ENCODE measurements at places on chromosomes 1 and 21.

- no peak for DNase-seq
These were observed 111.2 kb upstream of the ADGRL2 start for GRCh38 chr1:81689531-81689941.

GRCh38 chr1:206933333-206933945, 11.7 kb upstream of the FCMR start:
- no peak for DNase-seq

DNA sequence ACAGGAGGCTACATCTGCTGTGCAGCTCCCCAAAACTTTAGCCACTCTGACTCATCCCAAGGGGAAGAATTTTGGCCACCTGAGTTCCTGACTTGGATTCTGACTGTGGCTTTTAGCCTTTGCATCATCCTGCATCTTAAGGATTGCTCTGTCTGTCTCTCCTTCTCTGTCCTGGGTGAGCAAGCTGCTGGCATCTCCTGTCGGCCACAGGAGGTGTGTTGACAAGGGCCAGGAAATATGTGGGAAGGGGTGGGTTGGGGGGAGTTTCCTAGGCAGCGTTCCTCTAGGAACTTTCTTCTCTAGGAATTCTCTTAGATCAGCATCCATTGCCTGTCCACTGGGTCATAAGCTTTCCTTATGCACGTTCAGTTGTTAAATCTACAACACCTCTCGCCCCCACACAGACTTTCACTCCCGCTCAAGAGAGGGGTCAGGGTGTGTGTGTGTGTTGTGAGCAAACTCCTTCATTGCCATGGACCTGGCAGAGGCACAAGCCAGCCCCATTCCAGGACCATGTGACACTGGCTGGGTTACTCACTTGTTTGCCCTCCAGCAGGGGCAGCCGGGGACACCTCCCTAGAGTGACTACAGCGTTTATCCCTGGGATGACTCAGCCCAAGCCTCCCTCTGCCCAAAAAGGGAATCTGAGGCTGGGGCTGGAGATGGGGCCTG, 145.0 kb upstream of the DUSP10 start:
- DNase-seq = no peak

DNA sequence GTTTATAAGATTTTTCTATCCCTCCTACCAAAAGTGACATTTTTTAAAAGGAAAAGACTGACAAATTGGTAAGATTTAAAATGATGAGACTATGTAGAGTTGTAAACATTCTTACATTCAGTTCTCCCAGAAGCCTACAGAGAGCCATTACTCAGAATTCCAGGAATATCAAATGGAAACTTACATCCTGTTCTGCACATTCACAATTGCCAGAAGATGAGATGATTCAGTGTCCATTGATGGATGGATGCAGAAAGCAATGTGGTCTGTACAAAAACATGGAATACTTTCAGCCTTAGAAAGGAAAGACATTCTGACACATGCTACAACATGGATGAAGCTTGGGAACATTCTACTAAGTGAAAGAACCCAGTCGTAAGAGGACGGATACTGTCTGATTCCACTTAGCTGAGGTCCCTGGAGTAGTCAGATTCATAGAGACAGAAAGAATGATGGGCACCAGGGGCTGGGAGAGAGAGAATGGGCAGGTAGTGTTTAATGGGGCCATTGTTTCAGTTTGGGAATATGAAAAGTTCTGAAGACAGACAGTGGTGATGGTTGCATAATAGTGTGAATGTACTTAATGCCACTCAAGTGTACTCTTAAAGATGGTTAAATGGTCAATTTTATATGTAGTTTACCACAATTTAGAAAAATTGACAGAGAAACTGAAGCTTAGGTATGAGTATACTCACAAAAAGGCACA, 16.6 kb downstream of the MX1 start:
- no peak for DNase-seq

DNA sequence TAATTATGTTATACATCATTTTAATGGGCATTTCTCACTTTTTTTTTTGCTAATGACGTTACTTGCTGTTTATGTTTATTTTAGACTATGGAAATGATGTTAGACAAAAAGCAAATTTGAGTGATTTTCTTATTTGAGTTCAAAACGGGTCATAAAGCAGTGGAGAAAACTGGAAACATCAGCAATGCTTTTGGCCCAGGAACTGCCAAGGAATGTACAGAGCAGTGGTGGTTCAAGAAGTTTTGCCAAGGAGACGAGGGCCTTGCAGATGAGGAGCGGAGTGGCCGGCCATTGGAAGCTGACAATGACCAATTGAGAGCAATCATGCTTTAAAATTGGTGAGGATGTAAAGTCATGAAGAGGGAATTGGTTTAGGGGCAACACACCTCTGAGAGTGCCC, 32.1 kb upstream of the KCNE2 start:
- DNase-seq = no peak

DNA sequence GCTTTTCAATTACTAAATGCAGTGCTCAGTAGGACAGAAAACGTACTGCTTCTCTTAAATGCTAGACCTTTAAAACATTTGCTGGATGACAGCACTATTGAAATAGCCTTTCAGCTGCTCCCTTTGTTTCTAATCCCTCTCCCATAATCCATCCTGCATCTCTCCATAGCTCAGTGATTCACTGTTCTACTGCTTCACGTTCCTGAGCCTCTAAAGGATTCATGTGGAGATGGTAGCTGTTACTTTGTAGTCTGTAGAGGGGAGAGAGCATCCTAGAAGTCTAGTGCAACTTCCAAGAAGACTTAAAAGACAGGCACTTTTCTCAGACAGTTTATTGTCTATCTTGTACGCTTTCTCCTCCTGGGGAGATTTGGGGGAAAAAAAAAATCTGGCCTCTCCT, 51.4 kb downstream of the LRRC8B start:
- no peak for DNase-seq

- no peak for DNase-seq
These were observed 9.4 kb downstream of the IPO9 start for GRCh38 chr1:201838381-201838780.

GRCh38 chr1:160085686-160086455, 4.5 kb downstream of the KCNJ9 start:
- DNase-seq = no peak

GRCh38 chr1:165852871-165853270, 25.5 kb downstream of the UCK2 start:
- no peak for DNase-seq

- DNase-seq = no peak
These were observed 608 bp upstream of the MX2 start for GRCh38 chr21:41361053-41361785.

DNA sequence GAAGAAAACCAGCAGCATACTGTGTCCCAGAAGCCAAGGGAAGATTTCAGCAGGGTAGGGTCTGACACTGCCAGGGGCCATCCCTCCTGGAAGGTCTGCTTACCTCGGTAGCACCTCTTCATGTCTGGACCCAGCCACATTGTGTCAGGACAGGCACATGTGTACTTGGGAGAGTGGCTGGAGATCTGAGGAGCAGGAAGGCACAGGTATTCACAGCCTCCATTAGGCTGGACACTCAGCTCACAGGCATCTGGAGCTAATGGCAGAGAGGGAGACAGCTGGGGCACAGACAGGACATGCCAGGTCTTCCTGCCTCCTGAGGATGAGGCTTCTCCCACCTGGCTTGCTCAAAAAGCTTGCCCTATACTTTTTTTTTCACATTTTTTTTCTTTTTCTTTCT, 19.9 kb upstream of the MAGOH start:
- DNase-seq = no peak

GRCh38 chr21:42781150-42781970, 98.0 kb downstream of the WDR4 start:
- no peak for DNase-seq

DNA sequence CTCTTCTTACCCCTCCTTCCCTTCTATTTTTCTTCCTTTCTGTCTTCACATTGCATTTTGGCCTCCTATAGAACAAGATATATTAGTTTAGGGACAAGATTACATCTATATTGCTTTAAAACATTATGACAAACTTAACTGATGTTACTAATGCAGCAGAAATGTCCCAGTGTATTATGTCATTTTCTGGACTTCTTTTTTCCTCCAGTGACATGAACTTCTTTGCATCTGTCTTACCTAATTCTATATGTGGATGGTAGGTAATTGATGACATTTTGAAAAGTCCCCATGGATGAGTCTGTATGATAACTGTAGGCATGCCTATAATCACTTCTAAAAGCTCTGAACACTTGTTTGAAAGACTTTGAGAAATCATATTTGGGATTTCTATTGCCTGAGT, 89.5 kb downstream of the FNBP1L start:
- DNase-seq = no peak

GRCh38 chr1:36512842-36513241, 30.1 kb upstream of the CSF3R start:
- DNase-seq = no peak

DNA sequence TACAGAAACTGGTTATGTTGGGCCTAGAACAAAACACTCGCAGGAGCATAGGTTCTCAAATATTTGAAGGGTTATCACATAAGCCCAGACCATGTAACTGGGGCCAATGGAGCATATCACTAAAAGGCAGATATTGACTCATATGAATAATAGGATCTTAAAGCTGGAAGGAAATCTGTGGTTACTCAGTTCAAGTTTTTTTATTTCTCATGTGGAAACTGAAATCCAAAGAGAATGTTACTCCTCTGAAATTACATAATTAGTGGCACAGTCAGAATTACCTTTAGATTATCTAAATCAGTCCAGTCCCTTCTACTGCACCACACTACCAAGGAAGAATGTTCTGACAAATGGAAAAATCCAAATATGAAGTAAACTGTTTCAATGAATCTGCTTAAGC, 12.0 kb downstream of the SLAMF8 start:
- DNase-seq = no peak

DNA sequence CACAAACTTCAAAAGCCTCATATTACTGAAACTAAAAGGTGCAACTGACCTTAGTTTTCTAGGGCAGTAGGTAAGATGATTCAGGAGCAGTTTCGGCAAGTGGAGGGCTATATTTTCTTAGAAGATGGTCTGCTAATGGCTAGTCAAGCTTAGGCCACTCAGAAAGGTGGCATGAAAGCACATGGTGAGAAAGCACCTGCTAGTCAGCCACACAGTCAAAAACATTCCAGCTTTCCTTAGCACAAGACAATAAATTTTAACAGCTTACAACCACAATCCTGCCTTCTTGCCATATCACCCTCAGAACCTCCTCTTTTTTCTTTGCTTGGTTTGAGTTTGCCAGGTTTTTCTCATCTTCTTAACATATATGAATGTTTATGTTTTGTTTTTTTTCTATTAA, 81.1 kb upstream of the SLFNL1 start:
- no peak for DNase-seq

DNA sequence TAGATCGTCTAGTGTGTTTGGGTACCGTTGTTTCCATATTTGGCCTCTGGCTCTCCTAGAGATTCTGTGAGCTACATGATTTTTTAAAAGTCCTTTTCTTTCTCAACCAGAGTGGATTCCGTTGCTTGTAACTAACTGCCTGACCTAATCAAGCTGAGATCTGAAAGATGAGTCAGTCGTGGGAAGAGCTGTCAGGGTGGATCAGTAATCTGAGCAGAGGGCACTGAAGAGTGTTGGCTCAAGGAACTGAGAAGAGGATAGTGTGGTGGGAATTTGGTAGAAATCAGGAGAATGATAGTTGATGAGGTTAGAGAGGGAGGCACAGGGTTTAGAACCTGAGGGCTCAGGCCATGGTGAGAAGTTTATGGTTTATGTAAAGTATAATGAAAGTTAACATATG, 52.2 kb downstream of the TRAF5 start:
- no peak for DNase-seq

DNA sequence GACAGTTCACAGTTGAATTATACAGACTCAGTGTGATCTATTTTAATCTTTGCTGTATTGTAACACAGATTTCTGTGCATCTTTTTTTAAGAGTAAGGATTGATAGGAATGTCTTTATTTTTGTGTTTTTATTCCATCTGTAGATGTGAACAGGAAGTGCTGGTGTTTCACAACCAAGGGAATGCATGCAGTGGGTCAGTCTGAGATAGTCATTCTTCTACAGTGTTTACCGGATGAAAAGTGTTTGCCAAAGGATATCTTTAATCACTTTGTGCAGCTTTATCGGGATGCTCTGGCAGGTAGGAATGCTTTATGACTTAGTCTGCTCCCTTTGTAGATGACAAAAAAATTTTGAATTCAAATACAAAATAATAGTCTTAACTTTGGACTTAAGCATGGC, 84.5 kb downstream of the CC2D1B start:
- DNase-seq = no peak

DNA sequence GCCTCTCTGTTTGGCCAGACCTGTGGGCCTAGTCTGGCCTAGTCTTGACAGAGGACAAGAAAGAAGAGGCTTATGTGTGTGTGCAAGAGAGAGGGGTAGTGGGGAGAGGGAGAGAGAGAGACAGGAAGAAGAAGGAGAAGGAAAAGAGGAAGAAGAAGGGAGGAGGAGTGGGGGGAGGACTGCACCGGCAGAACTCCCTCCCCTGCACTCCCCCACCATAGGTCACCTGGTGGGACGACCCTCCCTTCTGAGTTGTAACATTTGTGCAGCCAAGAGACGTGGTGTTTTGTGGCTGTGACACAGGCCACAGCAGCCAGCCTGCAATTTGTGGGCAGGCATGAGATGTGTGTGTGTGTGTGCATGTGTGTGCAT, 4.3 kb downstream of the INAVA start:
- no peak for DNase-seq

DNA sequence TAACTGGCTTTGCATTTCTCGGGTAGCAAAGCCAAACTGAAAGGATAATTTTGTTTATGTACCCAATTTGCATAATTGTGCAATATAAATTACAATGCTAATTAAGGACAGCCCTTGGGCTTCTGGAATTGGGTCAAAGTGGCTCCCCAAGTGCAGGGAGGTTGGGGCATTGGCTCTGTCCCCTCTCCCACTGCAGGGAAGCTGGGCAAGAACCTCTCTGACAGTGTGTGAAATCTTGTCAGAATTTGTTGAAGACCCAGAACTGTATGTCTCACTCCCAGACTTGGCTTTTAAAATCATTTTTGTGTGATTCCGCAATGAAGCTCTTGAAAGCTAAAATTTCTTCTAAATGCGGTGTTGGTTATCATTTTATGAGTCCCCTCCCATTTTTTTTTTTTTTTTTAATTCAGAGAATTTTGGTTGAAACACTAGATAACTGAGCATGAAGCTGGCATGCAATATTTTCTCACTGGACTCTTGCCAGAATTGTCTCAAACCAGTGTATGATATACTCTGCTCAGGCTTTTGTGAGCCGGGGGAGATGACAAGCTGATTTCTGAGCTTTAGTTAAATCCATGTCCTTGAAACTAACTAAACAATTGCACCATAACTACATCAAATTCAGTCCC, 878.9 kb upstream of the CXADR start:
- no peak for DNase-seq

- no peak for DNase-seq
These were observed 11.5 kb upstream of the TAS1R2 start for GRCh38 chr1:18870957-18871356.

Data from NCI-H1436 treated with DMSO at 0.1 percent for 48 hours (cell line).